ENCODE measurements at places on chromosomes 3 and 15. TPM values are rescaled to one million over a fixed set of nuclear protein-coding genes. Genes with fewer than 3 reads are reported as not detected.

- no peaks in the 10 kb centered on the region for H3K27me3 ChIP-seq
- H3K4me1 ChIP-seq = peaks cover 32% of the 10 kb centered on the region
- DNase-seq = no peak
- H3K27ac ChIP-seq = no peak overlapping the region
- no peak overlapping the region for H3K4me3 ChIP-seq
Observed at GRCh38 chr15:70101459-70102113, 3.9 kb upstream of the TLE3 start.

- H3K27me3 ChIP-seq = no peaks in the 10 kb centered on the region
- no peak overlapping the region for H3K27ac ChIP-seq
- no peaks in the 10 kb centered on the region for H3K36me3 ChIP-seq
- peak; percentile 51 for DNase-seq
Observed at GRCh38 chr3:59425942-59426341, 376.1 kb upstream of the CFAP20DC start.

DNA sequence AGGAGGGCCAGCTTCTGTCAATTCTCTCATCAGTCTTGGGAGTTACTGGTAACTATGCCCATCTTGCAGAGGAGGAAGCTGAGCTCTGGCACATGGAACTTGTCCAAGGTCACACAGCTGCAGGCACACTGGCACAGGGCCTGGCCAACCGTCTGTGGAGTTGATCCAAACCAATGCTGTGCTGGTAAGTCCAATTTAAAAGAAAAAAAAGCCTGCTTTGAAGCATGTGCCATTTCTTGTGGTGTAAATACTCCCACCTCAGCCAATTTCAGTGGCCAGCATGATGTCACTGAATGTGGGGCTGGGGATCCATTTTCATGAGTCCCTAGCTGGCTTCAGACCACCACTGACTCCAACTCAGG is 83.4 kb downstream of the CHSY1 start:
- H3K27ac ChIP-seq = peak overlapping the region; percentile 28
- H3K36me3 ChIP-seq = no peaks in the 10 kb centered on the region
- no peaks in the 10 kb centered on the region for H3K27me3 ChIP-seq
- DNase-seq = no peak
- no peak overlapping the region for H3K4me3 ChIP-seq
- peaks cover 17% of the 10 kb centered on the region for H3K4me1 ChIP-seq

- no peak for DNase-seq
- H3K4me1 ChIP-seq = no peaks in the 10 kb centered on the region
- H3K4me3 ChIP-seq = no peak overlapping the region
- no peaks in the 10 kb centered on the region for H3K36me3 ChIP-seq
- H3K27ac ChIP-seq = no peak overlapping the region
Observed at GRCh38 chr15:63387748-63388493, 6.3 kb upstream of the CA12 start.

DNA sequence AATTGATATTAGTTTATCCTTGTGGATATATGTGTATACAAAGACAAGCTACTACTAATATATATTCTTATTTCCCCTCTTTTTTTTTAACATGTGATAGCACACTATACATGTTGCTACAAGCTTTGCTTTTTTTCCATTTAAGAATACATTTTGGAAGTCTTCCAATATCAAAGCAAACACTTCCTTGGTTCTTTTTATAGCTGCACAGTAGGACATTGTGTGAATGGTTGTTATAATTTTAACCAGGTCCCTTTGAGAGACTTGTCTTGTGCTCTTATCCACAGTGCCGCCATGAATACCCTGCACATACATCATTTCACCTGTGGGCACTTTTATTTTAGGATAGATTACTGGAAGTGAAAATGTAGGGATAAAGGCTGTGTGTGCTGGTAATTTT is 88.7 kb downstream of the CACNA2D3 start:
- no peaks in the 10 kb centered on the region for H3K4me1 ChIP-seq
- no peak overlapping the region for H3K4me3 ChIP-seq
- H3K27ac ChIP-seq = no peak overlapping the region
- no peaks in the 10 kb centered on the region for H3K27me3 ChIP-seq
- H3K36me3 ChIP-seq = no peaks in the 10 kb centered on the region
- no peak for DNase-seq

Gene CASR
- not detected for total RNA-seq

DNA sequence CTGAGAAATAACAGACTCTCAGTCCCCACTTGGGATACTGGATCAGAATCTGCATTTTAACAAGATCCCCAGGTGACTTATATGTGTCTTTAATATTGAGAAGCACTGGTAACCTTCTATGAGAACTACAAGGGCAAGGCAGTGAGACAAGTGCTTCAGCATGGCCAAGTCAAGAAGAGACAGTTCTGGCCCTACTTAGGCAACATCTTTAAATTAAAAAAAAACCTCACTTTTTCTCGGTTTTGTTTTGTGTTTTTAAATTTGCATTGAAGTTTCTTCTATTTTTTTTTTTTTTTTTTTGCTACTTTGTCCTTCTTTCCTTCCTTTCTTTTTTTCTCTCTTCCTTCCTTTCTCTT is 42.5 kb upstream of the SPTSSB start:
- no peak for DNase-seq
- no peaks in the 10 kb centered on the region for H3K27me3 ChIP-seq
- H3K4me3 ChIP-seq = no peak overlapping the region

Gene FGF12
- not detected for total RNA-seq

Gene TTLL13
- 0.80 TPM for total RNA-seq

- no peak for DNase-seq
- peak overlapping the region; percentile 63 for H3K27ac ChIP-seq
- H3K36me3 ChIP-seq = no peaks in the 10 kb centered on the region
Observed at GRCh38 chr15:73631915-73632669, 1.1 kb downstream of the NPTN start.

- peaks cover 20% of the 10 kb centered on the region for H3K4me1 ChIP-seq
- H3K27me3 ChIP-seq = no peaks in the 10 kb centered on the region
- peak; percentile 15 for DNase-seq
- no peaks in the 10 kb centered on the region for H3K36me3 ChIP-seq
Observed at GRCh38 chr3:4888913-4889846, 90.1 kb upstream of the BHLHE40 start.

DNA sequence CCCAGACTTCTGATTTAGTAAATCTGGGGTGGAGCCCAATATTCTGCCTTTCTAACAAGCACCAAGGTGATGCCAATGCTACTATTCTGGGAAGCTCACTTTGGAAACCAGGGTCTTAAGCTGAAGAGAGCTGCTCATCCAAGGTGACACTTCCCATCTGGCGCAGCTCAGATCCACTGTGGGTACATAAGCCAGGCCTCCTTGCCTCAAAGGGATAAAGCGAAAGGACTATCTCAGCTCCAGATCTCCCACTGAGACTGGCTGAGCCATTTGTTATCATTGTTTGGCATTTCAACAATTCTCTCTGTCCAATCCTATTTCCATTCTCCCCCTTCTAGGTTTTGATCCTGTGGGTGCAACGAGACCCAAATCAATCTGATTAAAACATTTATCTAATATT is 323.8 kb downstream of the GBE1 start:
- H3K36me3 ChIP-seq = no peaks in the 10 kb centered on the region
- no peak for DNase-seq
- no peak overlapping the region for H3K4me3 ChIP-seq
- H3K4me1 ChIP-seq = no peaks in the 10 kb centered on the region
- no peaks in the 10 kb centered on the region for H3K27me3 ChIP-seq
- H3K27ac ChIP-seq = no peak overlapping the region
